Mammary epithelial cell (primary cell): ENCODE measurements at places on chromosomes 5 and 9.

GRCh38 chr9:132077881-132078698 lies 1.6 kb downstream of the MED27 start:
- peak; percentile 68 for DNase-seq

DNA sequence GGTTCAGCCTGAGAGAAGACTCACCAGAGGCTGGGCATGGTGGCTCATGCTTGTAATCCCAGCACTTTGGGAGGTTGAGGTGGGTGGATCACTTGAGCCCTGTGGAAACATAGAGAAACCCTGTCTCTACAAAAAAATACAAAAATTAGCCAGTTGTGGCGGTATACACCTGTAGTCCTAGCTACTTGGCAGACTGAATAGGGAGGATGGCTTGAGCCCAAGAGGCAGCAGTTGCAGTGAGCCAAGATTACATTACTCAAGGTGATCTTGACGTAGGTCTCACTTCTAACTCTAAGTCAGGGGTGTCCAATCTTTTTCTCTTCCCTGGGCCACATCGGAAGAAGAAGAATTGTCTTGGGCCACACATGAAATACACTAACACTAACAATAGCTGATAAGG lies 16.2 kb upstream of the ATP6V1G1 start:
- DNase-seq: no peak

- no peak for DNase-seq
These were observed 7.6 kb downstream of the SHROOM1 start for GRCh38 chr5:132822650-132823480.

- DNase-seq: no peak
These were observed 365.4 kb downstream of the ARL15 start for GRCh38 chr5:53944981-53945380.

GRCh38 chr5:136004436-136004835 lies 24.4 kb upstream of the TGFBI start:
- peak; percentile 66 for DNase-seq

GRCh38 chr9:19741178-19741577 lies 47.7 kb downstream of the SLC24A2 start:
- DNase-seq: no peak

GRCh38 chr5:76292620-76293322 lies 110.3 kb upstream of the IQGAP2 start:
- DNase-seq: no peak

GRCh38 chr5:138503487-138504270 lies 38.4 kb downstream of the EGR1 start:
- peak; percentile 52 for DNase-seq

- no peak for DNase-seq
These were observed 107.1 kb downstream of the MAT2B start for GRCh38 chr5:163612358-163613149.

- DNase-seq: no peak
These were observed 76.3 kb downstream of the CERT1 start for GRCh38 chr5:75435096-75435495.

DNA sequence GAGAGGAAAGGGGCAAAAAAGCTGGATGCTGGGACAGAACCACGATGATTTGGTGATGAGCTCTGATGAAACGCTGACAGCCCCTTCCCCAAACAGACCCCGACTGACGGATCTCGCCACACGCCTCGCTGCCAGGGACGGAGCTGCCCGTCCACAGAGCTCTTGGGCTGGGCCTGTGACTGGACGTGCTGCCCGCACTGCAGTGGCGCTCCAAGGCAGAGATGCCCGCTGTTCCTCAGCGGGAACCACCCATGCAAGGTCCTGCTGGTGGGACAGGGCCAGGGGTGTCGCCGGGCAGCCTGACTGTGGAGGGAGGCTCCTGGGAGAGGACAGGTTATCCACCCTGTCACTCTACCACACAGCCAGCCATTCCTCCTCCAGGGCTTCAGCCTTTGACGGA lies 66.0 kb upstream of the SARDH start:
- no peak for DNase-seq

DNA sequence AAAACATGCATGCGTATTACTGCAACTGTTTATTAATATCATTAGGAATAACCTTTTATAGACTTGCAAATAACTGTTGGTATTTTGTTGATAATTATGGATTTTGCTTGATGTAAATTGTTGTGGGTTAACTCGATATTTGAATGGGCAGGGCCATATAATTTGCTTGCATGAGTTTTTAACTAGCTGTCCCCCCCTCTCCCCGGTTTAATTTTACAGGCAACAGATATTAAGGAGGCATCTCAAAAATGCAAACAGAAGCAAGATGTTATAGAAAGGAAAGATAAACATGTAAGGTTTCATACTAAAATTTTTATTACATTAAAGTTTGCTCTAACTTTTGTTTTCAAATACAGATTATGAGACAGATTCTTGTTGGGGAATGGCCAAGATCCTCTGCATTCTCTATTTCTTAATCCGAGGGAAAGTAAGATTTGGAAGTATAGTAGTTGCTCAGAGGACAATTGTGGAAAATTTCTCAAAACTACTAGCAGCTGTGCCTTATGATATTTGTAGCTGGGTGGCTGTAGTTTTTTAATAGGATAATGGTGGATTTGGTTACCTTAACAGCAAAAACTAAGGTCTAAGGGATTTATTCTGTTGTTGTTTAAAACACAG lies 27.3 kb downstream of the SMC5 start:
- no peak for DNase-seq

DNA sequence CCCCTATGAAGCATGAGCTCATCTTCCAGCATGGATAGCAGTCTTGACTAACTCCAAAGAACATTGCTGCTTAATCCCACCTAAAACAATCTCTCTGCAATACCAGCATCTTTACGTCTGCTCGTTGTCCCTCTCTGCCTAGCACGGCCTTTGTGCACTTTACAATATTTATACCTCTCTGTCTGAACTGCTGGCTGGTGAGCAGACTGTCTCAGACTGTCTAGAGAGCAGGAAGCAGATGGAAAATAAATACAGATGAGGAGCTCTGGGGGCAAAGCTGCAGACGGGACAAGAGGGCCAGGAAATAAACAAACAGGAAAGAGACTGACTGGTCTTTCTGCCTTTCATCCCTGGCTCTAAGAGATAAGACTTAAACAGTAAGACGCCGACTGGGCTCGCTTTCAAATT lies 224.8 kb downstream of the ENC1 start:
- DNase-seq: no peak

DNA sequence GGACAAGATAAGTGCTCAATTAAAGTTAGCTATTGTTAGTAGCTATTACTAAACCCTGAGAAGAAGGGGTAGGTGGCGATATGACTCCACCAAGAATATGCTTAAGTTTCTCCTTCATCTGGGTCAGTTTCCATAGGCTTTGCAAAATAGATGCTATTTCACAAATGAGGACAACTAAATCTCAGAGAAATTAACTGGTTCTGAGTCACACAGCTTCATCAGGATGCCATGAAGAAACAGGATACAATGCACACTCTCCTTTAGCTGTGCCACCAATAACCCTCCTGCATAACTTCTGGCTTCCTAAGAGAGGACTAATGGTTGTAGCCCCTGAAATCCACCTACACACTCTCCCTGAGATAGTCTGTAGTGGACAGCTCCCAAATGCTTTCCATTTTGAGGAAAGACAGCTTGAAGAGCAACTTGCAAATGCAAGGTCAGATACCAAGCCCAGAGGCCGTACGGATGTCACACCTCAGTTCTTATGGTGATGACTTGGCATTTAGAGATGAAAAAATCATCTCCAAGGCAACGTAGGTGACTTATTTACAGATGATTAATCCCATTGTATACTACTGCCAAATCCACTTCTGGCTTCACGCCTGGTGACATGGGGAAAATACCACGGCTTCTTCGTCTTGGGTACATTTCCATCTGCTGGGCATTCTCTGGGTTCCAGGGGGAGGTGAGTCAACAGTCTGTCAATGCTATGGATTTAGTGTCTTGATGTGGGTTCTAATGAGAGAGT lies 251.4 kb upstream of the IL12B start:
- peak; percentile 97 for DNase-seq

DNA sequence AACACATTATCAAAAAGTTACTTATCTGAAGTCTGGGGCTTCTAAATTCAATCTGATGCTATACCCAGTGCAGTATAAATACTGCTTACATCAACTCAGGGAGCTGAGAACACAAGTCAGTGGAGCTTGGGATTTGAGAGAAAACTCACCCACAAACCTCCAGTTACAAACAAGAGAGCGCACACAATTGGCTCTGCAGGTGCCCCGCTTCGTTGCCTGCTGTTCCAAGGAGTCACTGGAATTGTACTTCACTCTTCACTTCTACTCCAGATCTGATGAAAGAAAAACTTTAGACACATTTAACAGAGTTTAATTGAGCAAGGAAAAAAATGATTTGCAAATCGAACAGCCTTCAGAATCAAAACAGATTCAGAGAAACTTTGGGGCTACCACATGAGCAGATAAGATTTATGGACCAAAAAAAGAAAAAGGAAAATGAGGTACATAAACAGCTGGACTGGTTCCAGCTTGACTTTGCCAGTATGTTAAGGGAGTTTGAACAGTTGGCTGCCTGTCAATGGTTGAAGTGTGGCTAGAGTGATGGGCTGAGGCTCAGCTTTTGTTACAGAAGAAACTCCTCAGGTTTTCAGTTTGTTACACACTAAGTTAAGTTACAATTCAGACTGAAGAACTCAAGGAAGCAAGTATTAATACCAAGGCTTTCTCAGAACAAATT lies 156.6 kb downstream of the AOPEP start:
- no peak for DNase-seq

- peak; percentile 60 for DNase-seq
These were observed 47.5 kb downstream of the DAB2IP start for GRCh38 chr9:121698627-121699570.

- no peak for DNase-seq
These were observed 196.4 kb downstream of the EFNA5 start for GRCh38 chr5:107474361-107474715.

- DNase-seq: no peak
These were observed 175.6 kb downstream of the MEF2C start for GRCh38 chr5:88707216-88707965.

- DNase-seq: no peak
These were observed 35.1 kb downstream of the ADRA1B start for GRCh38 chr5:159951387-159951786.

DNA sequence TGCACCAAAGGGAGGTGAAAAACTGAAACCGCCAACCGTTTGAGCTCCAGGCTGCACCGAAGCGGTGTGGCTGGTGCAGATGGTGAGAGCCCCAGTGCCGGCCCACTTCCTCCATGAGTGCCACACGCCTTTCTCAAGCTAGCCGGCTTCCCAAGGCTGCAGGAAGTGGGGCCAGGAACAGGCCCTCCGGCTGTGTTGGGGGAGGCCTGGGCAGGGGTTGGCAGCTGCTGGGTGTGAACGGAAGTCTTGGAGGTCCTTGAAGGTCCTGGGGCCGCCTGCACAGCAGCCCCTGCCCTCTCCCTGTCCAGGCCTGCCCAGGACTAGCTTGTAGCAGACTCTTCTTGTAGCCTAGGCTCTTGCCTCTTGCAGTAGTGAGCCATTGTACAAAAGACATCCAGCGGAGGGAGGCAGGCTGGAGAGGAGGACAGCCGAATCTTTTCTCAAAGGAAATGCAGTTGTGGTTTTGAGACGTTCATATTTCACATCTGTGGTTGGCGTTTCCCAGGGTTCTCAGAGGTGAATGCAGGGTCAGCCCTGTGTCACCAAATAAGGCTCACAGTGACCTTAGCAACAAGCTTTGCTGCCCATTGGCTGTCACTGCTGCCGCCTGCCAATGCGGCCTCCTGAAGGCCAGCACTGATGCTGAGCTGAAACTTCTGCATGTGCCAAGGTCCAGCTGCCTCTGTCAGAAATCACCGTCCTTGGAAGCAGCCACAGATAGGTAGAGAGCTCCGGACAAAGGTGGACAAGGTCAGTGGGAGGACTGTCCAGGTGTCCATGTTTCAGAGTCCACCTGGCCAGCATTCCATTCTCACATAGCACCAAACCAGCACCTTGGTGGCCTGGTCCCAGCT lies 23.9 kb downstream of the IRF1 start:
- DNase-seq: peak; percentile 78

DNA sequence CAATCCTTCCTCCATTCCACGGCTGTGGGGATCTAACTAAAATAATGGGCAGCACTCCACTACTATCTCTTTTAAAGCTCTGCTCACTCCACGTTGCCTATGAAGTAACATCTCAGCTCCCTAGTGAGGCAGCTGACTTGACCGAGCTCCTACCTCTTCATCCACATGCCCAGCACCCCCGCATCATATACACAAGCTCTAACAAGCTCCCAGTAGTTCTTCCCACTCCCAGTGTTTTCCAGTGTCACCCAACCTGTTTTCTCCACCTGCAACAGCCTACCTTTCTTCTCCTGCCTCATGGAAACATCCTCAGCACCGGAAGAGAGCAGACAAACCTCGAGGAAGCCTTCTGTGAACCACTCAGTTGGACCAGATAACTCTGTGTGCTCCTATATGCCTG lies 50.5 kb downstream of the ELAVL2 start:
- DNase-seq: peak; percentile 38

DNA sequence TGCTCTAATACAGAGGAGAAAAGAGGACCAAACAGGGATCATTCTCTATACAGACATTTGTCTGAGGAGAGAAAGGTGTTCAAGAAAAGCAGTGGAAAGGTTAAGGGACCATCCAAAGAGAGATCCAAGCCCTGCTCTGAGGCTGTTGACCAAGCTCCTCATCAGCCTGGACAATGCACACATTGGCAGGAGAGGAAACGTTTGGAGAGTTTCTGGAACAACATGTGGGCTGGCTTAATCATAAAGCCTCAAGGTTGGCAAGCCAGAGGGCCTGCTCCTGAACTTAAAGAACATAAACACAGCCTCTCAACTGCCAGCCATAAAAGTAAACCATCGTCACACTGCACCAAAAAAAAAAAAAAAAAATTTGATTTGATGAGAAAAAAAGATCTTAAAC lies 184.4 kb upstream of the SLC12A2 start:
- peak; percentile 35 for DNase-seq

DNA sequence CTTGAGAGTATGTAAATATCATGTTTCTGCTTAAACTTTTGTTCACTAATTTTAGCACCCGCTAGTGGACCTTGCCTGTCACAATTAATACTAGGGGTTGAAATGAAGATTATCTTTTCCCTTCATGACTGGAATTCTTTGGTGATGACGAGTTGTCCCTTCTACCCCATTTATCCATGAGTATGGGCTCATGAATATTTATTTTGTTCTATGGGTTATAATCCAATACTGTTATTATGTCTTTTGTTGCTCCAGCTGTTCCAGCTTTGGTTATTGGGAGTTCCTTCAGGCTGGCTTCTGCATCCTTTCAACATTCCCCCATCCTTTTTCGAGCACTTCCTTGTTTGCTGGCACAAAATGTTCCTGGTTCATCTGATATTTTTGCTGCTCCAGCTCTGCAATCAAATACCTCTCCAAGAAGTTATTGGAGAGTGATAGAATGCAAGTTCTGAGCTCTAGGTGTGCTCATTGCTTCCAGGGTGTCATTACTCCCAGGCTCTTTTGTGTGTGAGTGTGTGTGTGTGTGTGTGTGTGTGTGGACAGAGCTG lies 19.7 kb upstream of the ARHGEF28 start:
- DNase-seq: no peak

- DNase-seq: peak; percentile 96
These were observed 23.3 kb upstream of the MGAT1 start for GRCh38 chr5:180825768-180826525.

DNA sequence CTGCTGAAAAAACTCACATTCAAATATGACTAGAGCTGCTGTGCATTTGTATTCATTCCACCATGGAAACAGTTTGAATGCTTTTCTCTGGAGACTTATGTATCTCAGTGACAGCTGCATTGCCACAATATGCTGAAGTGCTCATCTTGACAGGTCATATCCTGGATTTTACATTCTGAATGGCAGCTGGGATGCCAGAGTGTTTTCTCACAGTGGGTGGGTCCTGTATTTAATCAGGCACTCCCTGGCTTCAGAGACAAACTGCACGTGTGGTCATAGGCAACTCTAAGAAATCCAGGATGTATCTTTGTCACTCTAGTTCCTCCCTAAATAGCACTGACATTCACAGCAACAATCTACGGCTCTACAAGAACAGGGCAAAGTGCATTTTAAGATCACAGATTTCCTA lies 75.6 kb downstream of the ST8SIA4 start:
- peak; percentile 43 for DNase-seq
